Fibroblast of skin of scalp (primary cell): ENCODE measurements at places on chromosomes 11 and 22.

GRCh38 chr11:47765086-47765485, 2.1 kb downstream of the FNBP4 start:
- no peak for DNase-seq

- DNase-seq = peak; percentile 93
Observed at GRCh38 chr11:11813288-11813962, 28.3 kb upstream of the USP47 start.

DNA sequence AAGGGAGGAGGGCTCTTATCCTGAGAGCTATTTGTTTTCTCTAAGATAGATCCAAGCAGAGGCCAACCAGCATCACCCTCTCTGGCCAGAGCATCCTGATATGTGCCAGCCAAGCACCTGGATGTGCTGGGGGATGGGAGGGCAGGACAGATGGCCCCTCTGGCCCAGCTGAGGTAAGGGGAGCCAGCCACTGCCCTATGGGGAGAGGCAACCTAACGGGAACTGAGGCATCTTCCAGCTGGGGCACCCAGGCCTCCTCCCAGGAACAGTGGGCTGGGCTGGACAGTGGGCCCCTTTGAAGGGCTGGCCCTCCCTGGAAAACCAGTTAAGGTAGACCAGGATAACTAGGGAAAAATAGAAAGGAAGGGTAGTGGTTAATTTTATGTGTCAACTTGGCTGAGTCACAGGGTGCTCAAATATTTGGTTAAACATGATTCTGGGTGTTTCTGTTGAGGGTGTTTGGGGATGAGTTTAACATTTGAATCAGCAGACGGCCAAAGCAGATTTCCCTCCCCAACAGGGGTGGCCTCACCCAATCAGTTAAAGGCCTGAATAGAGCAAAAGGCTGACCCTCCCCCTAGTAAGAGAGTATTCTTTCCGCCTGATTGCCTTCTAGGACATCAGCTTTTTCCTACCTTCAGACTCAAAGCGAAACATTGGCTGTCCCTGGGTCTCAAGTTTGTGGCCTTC, 595.1 kb downstream of the BUD13 start:
- DNase-seq = peak; percentile 22

DNA sequence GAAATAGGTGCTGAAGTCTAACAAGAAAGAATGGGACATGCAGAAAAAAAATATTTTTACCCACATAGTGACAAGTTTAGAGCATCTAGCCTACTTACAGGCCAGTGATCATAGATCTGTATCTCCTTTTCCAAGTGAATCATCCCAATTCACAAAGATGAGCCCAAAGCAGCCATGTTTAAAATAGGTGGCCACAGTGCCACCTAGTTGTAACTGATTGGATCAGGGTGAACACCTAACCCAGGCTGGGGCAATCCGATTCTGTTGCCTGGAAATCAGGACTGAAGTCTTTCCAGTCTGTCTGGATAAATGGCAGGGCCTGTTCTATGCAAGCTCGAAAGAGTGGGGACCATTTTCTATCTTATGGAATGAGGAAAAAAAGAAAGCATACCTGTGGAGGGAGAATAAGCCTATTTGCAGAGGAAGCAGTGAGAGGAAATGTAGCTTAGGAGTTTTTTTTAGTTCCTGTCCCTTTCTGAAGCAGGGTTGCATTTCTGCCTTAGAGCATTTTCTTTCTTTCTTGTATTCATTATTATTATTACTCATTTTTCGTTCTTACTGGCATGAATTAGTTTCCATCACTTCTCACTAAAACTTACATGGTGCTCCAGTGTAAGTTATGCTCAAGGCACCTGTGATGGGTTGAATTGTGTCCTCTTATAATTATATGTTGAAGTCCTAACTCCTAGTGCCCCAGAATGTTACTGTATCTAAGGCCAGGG, 113.2 kb upstream of the RAG2 start:
- no peak for DNase-seq

DNA sequence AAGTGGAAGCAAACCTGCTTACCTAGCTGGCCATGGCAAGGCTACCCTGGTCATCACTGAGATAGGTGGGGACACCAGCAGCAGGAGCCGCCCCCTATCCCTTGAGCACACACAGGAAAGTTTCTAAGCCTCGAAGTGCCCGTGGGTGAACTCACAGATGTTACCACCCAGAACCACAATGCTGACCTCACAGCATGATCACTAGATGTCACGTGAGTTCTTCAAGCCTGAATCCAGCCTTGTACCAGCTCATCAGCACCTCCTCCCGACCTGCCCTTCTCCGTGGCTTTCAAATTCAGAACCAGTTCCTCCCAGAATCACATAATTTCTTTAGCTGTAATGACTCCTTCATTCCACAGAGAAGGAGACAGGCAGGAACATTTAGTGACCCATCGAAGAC, 24.7 kb upstream of the TIMP3 start:
- DNase-seq = no peak

DNA sequence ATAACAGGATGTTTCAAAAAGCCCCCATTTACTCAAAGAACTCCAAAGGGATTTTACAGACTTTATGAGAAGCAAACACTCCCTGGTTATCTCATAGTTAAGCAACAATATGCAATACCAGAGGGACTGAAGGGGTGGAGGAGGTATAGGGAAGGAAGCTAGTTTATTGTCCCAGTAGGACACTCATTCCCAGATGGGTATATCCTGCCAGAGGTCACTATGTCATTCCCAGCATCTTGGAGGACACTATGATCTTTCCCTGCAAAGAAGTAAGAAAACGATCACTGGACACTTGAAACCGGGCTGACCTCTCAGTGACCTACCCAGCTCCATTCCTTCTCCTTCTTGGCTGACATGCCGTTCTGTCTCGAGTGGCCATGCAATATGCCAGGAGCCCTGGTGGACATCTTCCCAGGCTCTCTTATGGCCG, 114.5 kb downstream of the NAT10 start:
- no peak for DNase-seq

GRCh38 chr11:102783720-102784119, 3.3 kb upstream of the MMP10 start:
- no peak for DNase-seq

DNA sequence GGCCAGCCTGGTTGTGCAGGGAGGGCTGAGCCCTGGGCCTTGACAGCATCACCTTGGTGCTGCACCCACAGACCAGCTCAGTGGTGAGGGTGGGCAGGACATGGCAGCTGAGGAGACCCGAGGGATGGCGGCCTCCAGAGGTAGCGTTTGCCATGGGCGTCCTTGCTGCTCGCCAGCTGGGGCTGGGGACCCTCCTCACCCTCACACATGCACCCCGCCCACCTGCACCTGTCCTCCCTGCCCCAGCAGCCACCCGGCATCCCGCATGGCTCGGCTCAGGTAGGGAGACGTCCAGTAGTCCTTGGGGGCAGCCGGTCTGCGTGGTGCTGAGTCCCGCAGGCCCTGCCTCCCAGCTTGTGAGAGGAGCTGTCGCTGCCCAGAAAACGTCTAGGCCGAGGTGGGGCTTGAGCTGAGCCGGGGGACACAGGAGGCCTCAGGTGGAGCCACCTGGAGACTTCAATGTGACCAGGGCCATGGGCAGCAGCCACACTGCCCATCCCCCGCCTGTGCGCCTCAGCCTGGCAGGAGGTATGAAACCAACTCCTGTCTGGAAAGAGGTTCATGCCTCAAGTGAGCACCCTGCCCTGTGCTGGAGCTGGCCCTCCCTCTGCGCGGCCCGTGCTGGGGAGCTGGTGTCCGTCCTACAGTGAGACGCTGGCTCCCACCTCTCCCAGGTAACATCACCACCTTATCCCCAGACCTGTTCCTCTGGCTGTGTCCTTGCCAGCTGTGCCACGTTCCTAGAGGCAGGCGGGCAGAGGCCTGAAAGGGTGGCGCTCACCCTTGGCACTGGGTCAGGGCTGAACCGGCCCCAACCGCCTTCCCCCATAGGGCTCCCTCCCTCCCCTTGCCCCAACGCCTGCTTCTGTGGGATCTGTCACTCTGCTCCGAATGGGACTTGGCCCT, 3.3 kb upstream of the TRABD start:
- no peak for DNase-seq

DNA sequence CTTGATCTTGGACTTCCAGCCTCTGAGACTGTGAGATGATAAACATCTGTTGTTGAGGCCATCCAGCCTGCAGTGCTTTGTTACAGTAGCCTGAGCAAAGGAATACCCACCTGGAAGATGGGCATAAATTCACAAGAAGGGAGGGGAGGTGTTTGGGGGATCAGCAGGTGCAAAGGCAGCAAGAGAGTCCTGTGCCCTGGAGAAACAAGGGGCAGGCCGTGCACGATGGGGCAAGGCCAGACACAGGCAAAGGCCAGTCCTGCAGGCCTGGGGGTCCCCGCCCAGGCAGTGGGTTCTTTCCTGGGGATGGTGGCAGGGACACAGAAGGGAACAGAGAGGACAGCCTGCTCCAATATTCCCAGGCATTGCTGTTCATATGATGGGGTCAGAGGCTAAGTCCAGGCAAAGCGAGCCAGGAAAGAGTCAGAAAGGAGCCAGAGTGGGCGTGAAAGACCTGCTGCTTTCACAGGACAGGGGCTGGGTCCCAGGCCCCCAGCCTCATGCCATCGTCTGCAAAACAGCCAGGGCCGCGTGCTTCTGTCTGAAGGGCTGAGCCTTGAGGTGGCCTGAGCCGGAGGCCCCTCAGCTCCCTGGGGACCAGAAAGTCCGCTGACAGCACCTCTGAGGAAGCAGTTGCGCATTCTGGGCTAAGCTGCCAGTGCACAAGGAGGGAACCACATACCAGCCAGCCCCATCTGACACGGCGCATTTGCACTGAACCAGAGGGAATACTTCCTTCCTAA, 48.8 kb downstream of the MYEOV start:
- no peak for DNase-seq

DNA sequence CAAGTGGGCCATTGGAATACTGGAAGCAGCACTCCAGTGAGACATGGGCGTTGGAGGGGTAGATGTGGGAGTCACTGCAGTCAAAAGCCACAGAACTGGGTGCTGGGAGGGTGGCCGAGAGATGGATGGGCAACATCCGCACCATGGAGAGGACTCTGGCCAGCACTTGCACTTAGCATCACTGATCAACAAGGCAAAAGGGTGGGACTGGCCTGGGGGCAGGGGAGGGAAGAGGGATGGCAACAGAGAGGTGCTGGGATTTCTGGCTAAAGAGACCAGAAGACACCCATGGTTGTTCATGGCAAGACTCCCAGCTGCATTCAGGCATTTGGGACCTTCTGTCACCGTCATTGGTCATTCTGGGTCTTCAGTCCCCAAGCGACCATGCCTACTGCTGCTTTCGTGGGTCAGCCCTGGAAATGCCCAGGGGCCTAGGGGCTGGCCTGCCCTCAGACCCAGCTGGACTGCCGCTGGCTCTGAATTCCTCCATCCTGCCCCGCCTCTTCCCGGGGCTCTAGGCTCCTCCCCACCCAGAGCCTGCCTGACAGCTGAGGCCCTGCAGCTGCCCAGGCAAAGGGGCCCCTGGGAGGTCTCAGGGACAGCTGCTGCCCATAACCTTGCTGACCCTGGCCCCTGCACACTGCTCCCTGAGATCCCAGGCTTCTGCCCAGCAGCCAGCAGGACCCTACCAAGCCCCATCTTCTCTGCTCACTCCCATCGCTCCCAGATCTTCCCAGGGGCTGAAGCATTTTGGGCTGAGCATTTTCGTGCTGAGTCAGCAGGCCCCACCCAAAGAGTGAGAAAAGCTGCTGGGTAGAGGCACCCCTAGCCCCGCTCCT, 13.0 kb upstream of the CDC42EP2 start:
- no peak for DNase-seq

- DNase-seq = no peak
Observed at GRCh38 chr11:72242141-72242540, 1.8 kb downstream of the PHOX2A start.

DNA sequence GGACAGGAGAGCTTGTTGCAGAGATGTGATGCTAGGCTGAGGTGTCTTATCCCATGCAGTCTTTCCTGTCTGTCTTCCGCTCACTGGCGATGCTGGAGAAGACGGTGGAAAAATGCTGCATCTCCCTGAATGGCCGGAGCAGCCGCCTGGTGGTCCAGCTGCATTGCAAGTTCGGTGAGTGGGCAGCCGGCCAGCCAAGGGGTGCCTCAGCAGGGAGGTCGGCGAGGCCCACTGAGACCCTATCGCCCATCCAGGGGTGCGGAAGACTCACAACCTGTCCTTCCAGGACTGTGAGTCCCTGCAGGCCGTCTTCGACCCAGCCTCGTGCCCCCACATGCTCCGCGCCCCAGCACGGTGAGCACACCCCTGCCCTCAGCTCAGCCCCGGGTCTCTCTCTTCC, 1.7 kb downstream of the RAD9A start:
- DNase-seq = no peak
